SK-MEL-5 (cell line): ENCODE measurements at places on chromosomes 4 and X.
A peak's percentile ranks its signal among the peaks of the same experiment; 100 is the strongest.

GRCh38 chr4:189090174-189090814 is 850.4 kb upstream of the FRG1 start:
- peak; percentile 82 for DNase-seq

DNA sequence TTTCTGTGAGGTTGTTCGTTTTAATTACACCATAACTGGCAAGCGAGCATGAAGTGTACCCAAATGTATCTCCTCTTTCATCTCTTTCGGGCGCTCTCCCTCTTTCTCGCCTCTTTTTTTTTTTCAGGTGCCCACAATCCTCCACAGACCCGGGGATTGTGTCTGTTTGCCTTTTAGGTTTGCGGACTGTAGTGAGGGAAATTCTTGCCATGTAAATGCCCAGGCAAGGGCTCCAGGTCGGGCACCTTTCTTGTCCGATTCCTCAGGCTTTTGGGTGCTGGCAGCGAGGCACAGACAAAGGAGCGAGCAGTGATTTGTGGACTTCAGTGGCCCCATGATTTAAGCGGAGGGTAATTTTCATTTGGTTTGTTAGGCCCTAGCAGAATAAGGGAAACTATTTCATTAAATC is 1.1 kb upstream of the PHOX2B start:
- DNase-seq = no peak

GRCh38 chrX:77628294-77629025 is 157.6 kb downstream of the ATRX start:
- peak; percentile 9 for DNase-seq

DNA sequence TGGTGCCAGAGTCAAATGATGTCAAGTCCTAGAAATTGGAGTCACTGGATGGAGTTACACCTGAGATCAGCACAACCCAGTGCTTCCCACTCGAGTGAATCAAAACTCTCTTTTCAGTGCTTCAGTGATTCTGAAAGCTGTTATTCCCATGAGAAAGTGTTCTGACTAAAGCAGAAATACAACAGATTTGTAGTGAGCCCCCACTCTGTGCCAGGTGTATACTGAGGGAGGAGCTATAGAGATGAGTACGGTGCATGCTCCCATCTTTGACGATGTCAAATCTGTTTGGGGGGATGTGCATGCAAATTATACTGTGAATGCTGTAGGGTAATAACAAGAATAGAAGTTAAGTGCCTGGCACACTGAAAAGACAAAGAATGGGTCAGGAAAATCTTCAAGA is 330.2 kb downstream of the HS3ST1 start:
- DNase-seq = no peak

- no peak for DNase-seq
Observed at GRCh38 chr4:41134581-41134980, 79.8 kb downstream of the APBB2 start.
